ENCODE measurements at places on chromosomes 1 and 21.

DNA sequence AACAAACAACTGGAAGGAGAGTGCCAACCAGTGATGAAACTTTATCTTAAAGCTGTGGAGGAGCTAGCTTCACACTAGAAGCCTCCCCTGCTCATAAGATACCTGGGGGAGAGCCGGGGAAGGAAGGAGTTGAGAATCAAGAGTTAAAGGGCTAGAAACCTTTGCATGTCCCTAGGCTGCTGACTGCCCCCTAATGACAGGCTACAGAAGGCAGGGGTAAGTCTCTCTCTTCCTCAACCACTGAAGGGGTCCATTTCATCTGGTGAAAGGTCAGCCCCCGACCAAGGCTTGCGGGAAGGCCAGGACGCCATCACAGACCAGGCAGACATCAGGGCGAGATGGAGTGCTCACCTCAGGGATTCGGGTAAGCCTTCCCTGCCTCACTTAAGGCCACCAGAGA is 65.6 kb upstream of the GRHL3 start:
- DNase-seq, result no peak
- no peaks in the 10 kb centered on the region for H3K4me1 ChIP-seq
- no peak overlapping the region for H3K4me3 ChIP-seq
- no peaks in the 10 kb centered on the region for H3K27me3 ChIP-seq

- no peak for DNase-seq
- no peaks in the 10 kb centered on the region for H3K36me3 ChIP-seq
- H3K4me3 ChIP-seq, result no peak overlapping the region
Measured at GRCh38 chr1:234614081-234614489, 4.1 kb upstream of the IRF2BP2 start.

GRCh38 chr1:110380672-110381283 is 10.0 kb downstream of the SLC16A4 start:
- no peak overlapping the region for H3K27ac ChIP-seq
- H3K36me3 ChIP-seq, result peaks cover 5% of the 10 kb centered on the region
- H3K27me3 ChIP-seq, result no peaks in the 10 kb centered on the region
- no peak for DNase-seq
- H3K4me1 ChIP-seq, result no peaks in the 10 kb centered on the region

- H3K27me3 ChIP-seq, result no peaks in the 10 kb centered on the region
- no peaks in the 10 kb centered on the region for H3K36me3 ChIP-seq
- no peak overlapping the region for H3K4me3 ChIP-seq
Measured at GRCh38 chr1:151945725-151946722, 36.7 kb upstream of the THEM4 start.

- no peaks in the 10 kb centered on the region for H3K4me1 ChIP-seq
- H3K27ac ChIP-seq, result no peak overlapping the region
- no peaks in the 10 kb centered on the region for H3K27me3 ChIP-seq
- no peak for DNase-seq
- no peak overlapping the region for H3K4me3 ChIP-seq
- H3K36me3 ChIP-seq, result peaks cover 2% of the 10 kb centered on the region
Measured at GRCh38 chr1:66982561-66983260, 57.9 kb downstream of the MIER1 start.

All from aorta (tissue), 5 donors.